ENCODE measurements at places on chromosomes 12 and 14.
A peak's percentile ranks its signal among the peaks of the same experiment; 100 is the strongest.

DNA sequence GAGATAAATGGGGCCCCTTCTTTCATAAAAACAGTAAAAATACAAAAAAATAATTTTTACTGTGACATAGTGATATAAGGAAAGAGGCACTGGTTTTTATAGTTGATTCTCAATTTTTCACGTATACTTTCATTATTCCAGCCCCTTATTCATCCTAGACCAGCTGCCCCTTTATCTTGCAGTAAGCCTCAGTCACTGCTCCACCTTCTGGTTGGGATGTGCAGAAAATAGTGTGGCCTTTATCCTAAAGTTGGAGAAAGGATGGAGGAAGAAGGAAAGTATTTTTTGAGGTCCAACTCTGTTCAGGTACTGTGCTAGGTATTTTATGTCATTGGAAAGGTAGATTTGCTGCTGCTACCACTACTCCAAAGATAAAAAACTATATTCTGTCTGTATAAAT lies 172.7 kb downstream of the ANO6 start:
- DNase-seq = no peak

- DNase-seq = no peak
Observed at GRCh38 chr12:92493816-92494215, 209.0 kb upstream of the PLEKHG7 start.

- no peak for DNase-seq
Observed at GRCh38 chr12:26239122-26239851, 43.9 kb downstream of the SSPN start.

GRCh38 chr12:879641-880040 lies 69.9 kb downstream of the RAD52 start:
- no peak for DNase-seq

DNA sequence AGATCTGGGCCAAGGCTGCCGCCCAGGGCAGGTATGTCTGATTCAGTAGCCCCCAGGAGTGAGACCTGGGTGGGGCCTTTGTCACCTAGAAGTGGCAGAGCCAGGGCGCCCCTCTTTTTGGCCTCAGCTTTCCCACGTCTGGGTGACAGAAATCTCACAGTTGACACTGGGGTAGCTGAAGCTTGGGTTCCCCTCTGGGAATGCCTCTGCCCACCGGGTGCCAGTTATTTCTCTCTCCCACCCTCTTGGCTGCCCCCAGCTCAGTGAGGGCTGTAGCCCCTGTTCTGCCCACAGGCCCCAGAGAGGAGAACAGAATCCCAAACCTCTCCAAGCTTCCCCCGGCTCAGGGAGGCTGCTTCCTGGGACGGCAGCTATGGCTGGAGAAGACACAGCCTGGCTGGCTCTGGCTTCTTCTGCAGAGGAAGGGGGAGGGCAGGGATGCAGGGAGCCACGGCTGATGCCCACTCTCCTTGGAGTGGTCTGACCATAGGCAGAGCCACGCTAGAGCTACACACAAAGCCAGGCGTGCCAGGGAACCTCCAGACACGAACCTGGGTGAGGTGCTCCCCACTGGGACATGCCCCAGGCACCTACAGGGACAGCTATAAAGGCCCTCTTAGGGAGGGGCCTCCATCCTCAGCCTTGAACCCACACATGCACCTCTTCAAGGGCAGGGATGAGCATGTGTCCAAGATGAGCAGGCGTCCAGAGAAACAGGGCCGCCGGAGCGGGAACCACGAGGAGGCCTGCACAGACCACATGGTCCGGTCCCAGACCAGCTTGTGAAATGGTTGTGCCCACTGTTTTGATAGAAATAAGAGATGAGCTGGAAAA lies 51.7 kb downstream of the BEGAIN start:
- peak; percentile 20 for DNase-seq

- DNase-seq = peak; percentile 29
Observed at GRCh38 chr12:19130224-19131024, 891 bp downstream of the PLEKHA5 start.

GRCh38 chr12:29492891-29493290 lies 4.6 kb downstream of the OVCH1 start:
- no peak for DNase-seq

GRCh38 chr14:106277503-106277902 lies 751.1 kb downstream of the TMEM121 start:
- DNase-seq = peak; percentile 48

- no peak for DNase-seq
Observed at GRCh38 chr12:26800347-26800746, 32.6 kb downstream of the ITPR2 start.

GRCh38 chr14:81450976-81451375 lies 50.9 kb upstream of the STON2 start:
- no peak for DNase-seq

DNA sequence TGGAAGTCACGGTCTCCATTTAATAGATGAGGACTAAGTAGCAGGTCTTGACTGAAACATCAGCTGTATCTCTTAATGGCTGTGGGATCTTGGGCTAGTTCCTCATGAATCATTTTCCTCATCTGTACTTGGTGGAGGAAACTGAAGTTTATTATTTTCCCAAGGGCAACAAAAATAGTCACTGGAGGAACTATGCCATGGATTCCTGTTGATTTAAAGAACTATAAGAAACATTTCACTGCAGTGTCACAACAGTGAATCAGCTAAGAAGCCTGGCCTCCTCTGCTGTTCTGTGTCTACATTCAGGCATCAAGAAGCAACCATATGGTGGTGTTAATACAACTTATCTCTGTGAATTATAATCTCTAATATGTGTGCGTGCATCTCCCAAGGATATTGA lies 200.5 kb downstream of the STXBP6 start:
- no peak for DNase-seq

DNA sequence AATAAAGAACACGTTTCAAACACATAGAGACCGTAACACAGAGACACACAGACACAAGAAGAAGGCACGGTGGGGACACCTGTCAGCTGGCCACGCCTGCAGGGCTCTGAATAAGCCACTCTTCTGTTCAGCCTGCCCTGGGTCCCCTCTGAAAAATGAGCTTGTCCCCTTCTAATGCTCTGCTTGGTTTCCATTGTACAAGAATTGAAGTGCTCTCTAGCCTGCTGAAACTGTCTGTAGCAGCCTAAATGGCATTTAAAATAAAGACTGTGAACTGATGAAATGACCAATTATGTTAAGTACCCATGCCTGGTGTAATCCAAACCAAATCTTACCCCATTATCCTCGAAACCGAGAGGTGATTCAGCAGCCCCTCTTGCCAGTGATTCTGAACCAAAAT lies 139.8 kb downstream of the FOXN3 start:
- DNase-seq = no peak

DNA sequence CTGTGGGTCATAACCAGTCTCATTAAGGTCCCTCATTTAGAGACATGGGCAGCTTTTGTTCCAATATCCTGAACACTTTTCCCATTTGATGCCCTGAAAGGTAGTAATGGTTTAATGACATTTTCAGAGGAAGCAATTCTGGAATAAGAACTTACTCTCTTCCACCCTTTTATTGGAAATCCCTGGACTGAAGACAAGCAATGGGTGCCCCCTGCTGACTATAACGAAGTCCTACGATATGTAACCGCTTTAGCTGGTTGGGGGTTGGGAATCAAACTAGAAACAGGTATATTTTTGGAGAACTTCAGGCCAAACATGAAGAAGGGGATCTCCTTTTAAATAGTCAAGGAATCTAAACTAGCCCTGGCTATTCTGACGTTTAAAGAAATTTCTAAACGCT lies 20.5 kb downstream of the SARNP start:
- DNase-seq = peak; percentile 12
